ENCODE measurements at places on chromosomes 6 and 20.
A peak's percentile ranks its signal among the peaks of the same experiment; 100 is the strongest.

GRCh38 chr6:75530696-75531095 lies 37.1 kb upstream of the FILIP1 start:
- no peak for DNase-seq

DNA sequence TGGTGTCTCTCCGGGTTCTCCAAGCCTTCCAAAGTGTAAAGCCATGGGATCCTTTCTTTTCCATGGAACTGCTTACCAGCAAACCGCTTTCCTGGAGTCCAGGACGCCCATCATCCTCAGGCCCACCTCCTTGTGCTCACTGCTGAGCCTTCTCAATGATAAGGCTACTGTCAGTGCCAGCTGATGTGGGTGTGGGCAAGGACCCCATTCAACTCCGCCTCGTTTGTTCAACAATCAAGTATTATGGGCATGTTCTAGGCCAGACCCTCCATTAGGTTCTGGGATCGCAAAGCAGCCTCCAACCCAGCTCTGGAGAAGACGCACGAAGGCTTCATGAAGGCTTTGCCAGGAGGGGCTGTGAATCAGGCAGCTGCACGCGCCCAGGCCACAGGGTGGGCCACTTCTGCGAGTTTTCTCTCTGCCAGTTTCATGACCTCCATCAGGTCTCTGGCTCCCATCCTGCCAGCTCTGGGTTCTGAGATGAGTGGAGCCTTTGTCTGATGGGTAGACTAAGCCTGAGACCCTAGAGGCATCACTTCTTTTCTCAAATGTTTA lies 177.1 kb downstream of the MRPL14 start:
- no peak for DNase-seq

DNA sequence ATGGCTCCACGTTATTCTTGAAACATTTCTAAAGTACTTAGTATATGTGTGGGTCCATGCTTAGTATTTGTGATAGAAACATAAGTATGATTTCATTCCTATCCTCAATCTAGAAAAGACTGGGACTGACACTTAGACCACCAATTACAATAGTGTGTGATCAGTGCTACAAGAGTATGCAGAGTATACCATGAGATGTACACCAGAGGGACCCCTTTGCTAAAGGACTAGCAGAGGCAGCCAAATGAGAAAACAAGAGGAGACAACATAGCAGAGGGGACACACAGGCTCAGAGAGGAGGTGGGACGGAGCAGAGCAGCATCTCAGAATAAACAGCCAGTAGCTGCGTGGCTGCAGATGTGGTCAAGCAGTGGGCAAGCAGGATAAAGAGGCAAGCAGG lies 21.0 kb downstream of the RMND1 start:
- peak; percentile 25 for DNase-seq

DNA sequence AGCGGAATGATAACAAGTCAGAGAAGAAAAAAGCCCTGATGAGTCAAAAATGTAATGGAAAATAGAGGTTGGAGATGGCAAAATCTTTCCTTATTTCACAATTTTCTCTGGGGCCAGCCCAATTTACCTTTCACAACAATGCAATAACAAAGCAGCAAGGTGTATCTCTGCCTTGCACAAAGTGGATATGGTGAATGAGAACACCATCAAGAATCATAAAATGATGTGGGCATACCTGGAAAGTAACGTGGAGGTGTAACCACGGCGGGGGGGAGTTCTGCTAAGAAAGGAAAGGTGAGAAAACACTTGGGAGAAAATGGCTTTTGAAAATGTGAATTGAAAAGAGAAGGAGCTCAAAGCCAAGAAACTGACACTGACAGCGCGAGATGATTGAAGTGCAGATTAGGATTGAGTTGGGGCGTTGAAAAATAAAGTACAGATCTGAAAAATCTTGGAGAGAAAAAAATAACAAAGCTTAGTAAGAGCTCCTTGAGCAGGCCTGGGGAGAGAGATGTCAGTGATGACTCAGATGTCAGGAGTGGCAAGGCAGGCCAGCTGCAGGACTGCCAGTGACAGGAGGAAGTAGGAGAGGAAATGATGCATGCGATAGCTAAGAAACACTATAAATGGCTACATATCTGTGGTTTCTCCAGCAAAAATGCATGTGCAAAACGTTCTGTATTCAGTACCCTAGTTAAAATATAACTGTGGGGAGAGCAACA lies 26.2 kb downstream of the ARHGAP18 start:
- peak; percentile 97 for DNase-seq

- no peak for DNase-seq
Measured at GRCh38 chr20:13995086-13995665, at the start of gene MACROD2. MACROD2 (plus strand) TSS chr20:13995516.

GRCh38 chr20:10297684-10298240 lies 79.1 kb downstream of the SNAP25 start:
- no peak for DNase-seq

GRCh38 chr6:71420693-71421328 lies 132.2 kb downstream of the OGFRL1 start:
- no peak for DNase-seq

DNA sequence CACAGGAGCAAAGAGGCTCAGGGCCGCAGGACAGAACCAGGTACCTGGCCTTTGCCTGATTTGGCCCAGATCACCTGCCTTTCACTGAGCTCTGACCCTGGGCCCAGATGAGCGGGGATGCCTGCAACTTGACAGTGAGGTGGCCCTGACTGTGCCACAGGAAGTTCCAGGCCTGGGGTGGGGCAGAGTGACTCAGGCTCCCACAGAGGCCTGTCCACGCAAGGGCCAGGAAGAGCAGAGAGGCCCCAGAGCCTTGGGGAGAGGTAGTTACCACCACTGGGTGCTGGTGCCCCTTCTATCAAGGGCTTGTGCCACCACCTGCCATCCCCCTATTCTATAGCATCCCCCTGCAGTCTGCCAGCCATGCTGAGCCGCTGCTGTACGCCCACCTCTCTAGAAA lies 4.1 kb upstream of the NOL4L start:
- DNase-seq: no peak

DNA sequence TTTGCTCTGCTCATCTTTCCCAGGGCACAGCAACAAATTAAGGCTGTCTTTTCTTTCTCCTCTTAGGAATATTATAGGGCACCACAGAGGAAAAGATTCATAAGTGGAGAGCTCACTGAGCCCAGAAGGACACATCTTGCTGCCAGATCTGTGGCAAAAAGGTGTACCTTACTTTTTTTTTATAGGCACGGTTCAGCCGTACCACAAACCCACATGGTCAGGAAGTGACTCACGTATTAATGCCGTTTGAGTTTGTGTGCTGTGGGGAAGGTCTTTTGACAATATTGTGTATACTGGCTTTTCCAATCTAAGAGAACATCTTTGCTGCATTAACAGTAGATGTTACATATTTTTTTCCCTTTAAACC lies 28.4 kb downstream of the PAQR8 start:
- peak; percentile 85 for DNase-seq

- DNase-seq: no peak
Measured at GRCh38 chr6:16178351-16178750, 49.5 kb downstream of the MYLIP start.

DNA sequence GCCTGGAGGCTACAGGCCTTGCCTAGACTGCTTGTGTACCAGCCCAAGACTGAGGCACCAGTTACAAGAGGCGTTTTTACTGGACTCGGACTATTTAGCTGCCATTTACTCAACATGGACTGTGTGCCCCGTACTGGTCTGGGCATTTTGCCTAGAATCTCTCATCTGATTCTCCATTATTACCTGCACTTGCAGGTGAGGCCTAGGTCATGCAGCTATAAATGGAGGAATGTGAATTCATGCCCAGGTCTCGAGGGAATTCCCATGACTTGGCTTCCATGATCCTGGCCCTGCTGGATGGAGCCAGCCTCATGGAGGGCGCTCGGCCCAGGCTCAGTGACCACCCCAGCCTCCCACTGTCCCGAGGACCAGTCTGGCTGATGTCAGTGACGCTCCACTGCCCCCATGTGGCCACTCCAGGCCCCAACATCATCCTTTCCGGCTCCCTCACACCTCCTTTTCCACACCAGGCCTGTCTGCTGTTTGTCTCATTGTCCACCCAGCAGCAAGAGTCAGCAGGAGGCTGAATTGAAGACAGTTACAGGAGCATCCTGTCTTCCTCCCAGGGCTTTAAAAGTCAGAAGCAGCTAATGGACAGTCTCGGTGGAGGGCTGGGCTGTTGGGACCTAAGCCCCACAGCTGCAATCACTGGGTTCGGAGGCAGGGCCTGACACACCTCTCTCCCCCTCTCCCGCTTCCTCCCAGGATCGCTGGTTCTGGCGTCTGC lies 8.7 kb downstream of the MMP24OS start:
- DNase-seq: peak; percentile 71

GRCh38 chr20:58585753-58586540 lies 65.1 kb upstream of the STX16 start:
- peak; percentile 49 for DNase-seq

DNA sequence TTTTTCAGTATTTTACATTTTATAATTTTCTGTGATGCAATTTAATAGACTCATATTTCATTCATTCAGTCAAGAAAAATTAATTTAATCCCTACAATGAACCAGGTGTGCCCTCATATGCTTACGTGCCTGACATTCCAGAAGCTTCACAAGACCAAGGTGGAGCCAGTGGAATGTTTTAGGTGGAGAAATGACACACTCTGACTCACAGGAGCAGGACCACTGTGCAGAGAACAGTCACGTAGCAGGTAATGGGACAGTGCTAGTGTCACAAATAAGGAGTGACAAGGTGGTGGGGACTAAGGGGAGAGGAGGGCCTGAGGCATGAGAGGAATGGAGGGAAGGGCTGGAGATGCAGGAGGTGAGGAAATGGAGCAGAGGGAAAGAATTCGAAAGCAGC lies 37.0 kb upstream of the HLA-G start:
- no peak for DNase-seq

DNA sequence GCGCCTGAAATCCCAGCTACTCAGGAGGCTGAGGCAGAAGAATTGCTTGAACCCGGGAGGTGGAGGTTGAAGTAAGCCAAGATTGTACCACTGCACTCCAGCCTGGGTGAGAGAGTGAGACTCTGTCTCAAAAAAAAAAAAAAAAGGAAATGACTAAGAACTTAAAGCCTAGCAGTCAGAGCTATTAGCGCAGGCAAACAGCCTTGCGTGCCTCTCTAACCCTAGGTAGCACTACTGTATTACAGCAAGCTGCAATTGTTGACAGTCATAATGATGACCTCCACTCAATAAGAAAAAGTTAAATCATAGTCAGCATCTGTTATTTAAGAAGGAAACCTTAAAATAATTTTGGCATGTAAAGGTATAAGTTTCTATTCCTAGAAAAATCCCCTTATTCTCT lies 14.4 kb downstream of the GSS start:
- DNase-seq: peak; percentile 42

- no peak for DNase-seq
Measured at GRCh38 chr20:60254901-60255411, 296.7 kb downstream of the CDH26 start.

DNA sequence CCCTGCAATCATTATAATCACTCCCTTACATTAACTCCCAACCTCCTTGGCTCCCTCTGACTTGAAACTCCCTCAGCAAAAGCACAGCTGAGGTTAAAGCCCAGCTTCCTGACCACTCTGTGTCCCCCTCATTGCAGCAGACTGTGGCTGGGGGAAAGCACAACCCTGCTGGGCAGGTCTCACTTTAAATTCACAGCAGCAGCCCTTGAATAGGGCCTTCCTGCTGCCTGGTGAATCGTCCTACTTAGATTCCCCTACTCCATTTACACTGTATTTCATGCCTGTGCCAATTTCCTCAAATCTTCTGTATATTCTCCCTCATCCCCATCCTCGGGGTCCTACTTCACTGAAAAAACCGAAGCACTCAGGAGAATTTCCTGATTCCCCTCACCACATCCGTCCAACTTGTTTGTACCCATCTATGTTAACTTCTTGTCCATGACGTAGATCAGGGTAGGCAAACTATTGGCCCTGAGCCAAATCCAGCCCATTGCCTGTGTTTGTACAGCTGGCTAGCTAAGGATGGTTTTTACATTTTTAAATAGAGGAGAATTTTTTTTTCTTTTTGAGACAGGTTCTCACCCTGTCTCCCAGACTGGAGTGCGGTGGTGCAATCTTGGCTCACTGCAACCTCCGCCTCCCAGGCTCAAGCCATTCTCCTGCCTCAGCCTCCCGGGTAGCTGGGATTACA lies 31.5 kb upstream of the GCM1 start:
- DNase-seq: no peak

DNA sequence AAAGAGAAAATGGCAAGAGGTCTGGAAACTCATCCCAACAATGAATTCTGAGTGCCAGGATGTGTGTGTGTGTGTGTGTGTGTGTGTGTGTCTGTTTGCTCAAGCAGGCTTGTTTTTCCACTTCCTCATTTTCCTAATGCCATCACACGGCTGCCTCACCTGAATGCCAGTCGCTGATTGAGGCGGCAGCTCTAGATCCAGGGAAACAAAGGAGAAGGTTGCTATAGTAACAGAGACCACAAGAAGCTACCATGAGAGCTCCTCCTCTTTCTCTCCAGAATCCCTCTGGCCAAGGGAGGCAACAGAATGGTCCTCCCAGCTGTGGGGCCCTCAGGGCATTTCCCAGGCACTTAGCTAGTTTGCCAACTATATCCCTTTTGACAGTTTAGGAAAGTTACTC lies 241.1 kb upstream of the TSHZ2 start:
- no peak for DNase-seq

GRCh38 chr20:4787069-4787468 lies 65.4 kb downstream of the PRND start:
- no peak for DNase-seq

GRCh38 chr6:26363882-26364701 lies 906 bp upstream of the BTN3A2 start:
- peak; percentile 46 for DNase-seq

DNA sequence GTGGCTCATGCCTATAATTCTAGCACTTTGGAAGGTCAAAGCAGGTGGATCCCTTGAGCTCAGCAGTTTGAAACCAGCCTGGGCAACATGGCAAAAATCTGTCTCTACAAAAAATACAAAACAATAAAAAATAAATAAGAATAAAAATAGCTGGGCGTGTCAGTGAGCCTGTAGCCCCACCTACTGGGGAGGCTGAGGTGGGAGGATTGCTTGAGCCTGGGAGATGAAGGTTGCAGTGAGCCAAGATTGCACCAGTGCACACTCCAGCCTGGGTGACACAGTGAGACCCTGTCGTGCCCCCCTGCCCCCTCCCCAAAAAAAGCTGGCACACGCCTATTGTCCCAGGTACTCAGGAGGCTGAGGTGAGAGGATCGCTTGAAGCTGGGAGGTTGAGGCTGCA lies 35.1 kb upstream of the SRPK1 start:
- DNase-seq: peak; percentile 21

DNA sequence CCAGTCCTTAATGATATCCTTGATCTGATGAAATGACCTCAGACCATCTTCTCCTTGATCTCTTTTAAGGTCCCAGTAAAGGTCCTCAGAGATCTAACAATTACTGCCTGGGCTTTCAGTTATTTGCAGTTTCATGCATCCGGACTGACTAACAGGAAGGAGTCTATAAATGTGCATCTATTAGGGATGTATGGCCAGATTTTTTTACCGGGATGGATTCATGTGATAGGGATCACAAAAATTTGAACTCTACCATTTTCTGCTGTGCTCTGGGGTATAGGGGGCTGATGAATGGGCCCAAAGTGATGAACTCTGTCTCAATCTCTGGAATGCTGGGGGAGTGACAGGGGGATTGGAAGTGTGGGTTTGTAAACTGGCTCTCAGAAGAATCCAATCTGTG lies 36.2 kb upstream of the SCUBE3 start:
- DNase-seq: no peak
